ENCODE measurements at places on chromosomes 2 and 18.

- DNase-seq: no peak
These were observed 40.5 kb upstream of the AP1S3 start for GRCh38 chr2:223877721-223878410.

GRCh38 chr18:38792731-38793130 lies 1227.1 kb upstream of the CELF4 start:
- DNase-seq: no peak

GRCh38 chr2:236947294-236947693 lies 138.4 kb upstream of the COPS8 start:
- no peak for DNase-seq

DNA sequence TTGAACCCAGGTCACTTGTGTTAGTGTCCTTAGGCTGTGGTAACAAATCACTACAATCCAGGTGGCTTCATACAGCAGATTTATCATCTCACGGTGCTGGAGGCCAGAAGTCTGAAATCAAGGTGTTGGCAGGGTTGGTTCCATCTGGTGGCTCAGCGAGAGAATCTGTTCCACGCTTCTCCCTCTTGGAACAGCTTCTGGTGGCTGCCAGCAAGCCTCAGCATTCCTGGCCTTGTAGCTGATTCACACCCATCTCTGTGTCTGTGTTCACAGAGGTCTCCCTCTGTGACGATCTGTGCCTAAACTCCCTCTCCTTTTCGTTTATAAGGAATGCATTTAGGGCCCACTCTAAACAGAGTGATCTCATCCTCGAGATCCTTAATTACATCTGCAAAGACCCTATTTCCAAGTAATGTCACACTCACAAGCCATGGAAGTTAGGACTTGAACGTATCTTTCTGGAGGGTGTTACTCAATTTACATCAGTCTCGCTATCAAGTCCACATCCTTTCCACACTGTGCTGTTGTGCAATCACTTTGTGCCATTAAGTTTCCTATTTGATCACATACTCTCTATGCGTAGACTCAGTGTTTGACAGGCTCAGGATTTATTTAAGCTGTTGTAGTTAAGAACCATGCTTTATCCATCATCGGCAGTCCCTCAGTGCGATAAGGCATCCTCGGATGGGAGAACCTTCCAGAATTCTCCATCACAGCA lies 164.4 kb downstream of the SOCS6 start:
- DNase-seq: no peak

GRCh38 chr18:74356959-74357358 lies 41.3 kb downstream of the C18orf63 start:
- no peak for DNase-seq

DNA sequence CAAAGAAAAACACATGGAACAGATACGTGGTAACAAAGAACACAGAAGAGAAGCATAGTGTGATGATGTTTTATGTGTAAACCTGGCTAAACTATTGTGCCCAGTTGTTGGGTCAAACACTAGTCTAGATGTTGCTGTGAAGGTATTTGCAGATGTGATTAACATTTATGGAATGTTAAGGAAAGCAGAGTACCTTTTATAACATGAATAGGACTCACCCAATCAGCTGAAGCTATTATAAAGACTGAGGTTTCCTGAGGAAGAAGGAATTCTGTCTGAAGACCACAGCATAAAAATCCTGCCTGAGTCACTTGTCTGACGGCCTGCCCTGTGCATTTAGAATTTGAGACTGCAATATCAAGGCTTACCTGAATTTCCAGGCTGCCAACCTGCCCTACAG lies 253.1 kb downstream of the DYM start:
- DNase-seq: no peak

- DNase-seq: no peak
These were observed 6.1 kb upstream of the SNORC start for GRCh38 chr2:232863996-232864395.

DNA sequence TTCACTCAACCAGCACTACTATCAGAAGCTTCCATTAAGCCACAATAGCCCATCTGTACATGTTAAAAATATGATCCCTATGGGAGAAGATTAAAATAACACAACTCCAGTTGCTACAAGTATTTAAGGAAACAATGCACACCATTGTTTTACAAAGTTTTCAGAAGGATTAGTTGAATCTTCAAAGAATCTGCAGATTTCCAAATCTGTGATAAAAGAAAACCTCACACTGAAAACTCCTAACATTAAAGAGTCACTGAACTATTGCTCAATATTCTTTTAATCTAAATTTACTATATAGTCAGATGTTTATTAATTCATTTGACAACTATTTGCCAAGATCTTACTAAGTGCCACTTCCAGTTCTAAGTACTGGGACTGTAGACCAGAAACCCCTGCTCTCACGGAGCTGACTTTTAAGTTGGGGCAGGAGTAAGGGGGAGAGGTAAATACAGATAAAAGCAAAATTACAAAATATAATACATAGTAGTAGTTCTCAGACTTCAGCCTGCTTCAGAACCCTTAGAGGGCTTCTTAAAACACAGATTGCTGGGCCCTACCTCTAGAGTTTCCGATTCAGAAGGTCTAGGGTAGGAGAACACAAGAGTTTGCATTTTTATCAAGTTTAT lies 94.4 kb downstream of the STK39 start:
- no peak for DNase-seq

DNA sequence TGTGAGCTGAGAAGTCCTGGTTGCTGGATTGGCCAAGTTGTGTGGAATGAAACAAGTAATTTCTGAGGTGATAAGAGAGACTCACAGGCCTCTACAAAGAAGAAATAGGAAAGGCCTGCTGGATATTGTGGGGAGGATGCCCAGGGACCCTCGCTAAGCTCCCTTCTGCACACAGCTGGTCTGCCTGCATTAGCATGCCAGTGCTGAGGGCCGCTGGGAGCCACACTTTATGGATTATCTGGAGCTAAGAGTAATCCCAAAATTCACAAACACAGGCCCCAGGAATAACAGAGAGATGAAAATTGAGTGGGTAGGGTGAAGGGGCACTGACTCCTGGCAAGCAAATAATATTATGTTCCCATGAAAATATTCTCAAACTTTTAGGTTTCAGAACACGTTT lies 114.9 kb upstream of the SIX3 start:
- DNase-seq: no peak

DNA sequence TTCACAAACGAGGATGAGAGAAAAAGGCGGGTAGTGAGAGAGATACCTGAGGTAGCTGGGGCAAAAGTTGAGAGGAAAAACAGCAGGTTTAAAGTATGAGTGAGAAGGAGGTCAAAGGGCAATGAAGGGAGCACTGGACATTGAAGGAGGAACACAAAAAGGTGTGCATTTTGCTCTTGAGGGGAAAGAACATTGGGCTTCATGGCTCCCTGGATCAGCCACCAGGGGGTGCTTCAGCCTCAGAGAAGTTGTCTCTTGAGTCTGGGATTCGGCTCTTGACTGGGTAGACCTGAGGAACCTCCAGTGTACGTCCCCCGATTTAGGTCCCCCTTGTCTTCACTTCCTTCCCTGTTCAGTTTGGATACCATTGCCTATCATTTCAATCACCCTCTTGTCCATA lies 128.5 kb downstream of the RAPGEF4 start:
- no peak for DNase-seq

- no peak for DNase-seq
These were observed 403.3 kb upstream of the NETO1 start for GRCh38 chr18:73270920-73271634.

Measured in DMS 273 treated with DMSO at 0.1 percent for 48 hours (cell line).